ENCODE measurements at places on chromosomes 6 and 20.

- DNase-seq: peak; percentile 15
These were observed 121.9 kb downstream of the MTHFD1L start for GRCh38 chr6:150987371-150987828.

DNA sequence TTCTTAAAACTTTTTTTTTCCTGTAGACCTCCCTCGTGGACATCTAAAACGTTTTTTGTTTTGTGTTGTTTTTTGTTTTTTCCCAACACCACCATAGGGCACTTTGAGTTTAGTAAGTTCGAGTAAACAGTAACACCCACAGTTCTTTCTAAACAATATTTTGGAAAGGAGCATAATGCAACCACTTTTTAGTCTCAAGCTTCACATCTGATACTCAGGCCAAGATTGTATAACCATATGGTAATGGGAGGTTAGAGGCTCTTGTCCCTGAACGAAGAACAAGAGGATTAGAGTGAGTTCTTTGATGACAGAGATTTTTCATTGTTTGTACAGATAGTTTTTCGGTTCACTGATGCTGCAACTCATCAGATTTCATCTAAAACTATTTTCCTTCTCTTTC is 144.6 kb downstream of the MTHFD1L start:
- DNase-seq: no peak

- DNase-seq: no peak
These were observed 56.4 kb downstream of the ADTRP start for GRCh38 chr6:11722220-11722619.

- peak; percentile 17 for DNase-seq
These were observed 17.8 kb downstream of the TMEM30A start for GRCh38 chr6:75266716-75267291.

DNA sequence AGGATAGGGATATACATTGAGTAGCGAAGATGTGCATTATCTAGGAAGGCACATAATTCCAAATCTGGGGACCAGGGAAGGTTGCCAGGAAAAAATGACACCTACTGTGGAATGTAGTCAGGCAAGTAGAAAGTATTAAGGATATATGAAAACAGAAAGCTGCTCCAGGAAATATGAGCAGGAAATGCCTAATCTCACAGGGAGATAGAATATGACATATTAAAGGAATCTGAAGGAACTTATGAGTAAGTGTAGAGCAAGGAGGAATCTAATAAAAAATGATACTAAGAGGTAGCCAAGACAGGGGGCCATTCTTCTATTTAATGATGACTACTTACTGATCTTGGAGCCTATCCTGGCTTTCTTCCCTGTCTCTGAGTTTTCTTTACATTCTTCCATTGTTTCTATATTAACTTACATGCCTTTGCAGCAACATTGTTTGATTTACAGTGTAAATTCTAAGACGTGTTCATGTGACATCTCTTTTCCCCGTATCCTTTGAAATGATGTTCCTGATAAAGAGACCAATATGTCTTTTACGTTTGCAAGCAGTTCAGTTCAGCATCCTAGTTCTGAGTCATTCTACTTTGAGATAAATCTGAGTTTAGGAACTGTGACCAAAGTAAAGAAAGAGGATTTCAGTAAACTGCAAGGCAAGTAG is 58.6 kb downstream of the TINAG start:
- DNase-seq: no peak

- DNase-seq: no peak
These were observed 1.4 kb downstream of the GFOD1 start for GRCh38 chr6:13485923-13486562.

DNA sequence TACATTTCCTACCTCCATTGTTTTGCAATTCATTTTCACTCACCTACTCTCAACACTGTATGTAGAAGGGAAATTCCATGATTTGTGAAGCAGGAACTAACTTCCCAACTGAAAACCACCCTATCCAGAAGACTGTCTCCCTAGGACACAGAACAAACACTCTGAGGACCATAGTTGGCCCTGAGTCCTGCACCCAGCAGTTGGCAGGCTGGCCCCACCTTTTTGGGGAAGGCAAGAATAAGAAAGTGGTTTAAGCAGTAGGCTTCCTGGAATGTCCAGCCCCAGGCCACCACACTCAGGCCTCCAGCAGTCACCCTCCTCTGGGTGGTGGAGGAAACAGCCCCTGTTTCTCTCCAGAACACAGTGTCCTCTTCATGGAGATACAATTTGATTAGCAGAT is 258.8 kb downstream of the ARHGAP18 start:
- no peak for DNase-seq

DNA sequence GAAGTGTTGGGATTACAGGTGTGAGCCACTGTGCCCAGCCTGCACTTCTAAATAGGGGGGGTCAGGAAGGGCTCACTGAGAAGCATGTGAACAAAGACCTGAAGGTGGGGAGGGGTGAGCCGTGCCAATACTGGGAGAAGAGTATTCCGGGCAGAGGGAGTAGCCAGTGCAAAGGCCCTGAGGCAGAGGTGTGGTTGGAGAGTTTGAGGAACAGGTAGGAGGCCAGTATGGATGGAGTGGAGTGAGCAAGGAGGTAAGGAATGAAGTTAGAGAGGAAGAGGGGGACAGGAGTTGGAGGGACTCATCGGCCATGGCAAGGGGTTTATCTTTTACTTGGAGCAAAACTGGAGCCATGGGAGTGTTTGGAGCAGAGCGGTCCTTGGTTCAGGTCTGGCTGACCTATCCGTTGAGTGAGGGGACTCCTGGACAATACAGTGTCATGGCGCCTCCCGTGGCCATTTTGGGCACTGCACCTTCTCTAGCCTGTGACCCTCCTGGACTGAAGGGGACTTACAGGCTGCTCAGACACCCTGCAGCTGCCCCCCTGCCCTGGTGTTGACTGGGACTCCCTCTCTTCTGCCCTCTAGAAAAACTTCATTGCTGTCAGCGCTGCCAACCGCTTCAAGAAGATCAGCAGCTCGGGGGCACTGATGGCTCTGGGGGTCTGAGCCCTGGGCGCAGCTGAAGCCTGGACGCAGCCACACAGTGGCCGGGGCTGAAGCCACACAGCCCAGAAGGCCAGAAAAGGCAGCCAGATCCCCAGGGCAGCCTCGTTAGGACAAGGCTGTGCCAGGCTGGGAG is 12.1 kb downstream of the FOXS1 start:
- DNase-seq: peak; percentile 33

DNA sequence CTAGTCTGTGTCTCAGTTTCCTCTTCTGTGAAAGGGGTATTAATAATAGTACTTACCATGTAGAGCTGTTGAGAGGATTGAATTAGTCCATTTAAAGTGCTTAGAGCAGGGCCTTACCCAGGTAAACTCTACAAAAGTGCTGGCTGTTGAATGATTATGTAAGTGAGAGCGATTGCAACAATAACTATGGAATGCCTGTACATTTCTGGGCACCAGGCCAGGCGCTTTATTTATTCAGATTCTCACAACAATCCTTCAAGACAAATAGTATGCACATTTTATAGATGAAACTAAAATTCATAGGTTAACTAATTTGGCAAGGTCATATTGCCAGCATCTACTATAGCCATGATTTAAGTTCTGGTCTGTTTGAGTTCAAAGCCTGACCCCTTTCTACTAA is 78.3 kb upstream of the MMS22L start:
- DNase-seq: no peak

DNA sequence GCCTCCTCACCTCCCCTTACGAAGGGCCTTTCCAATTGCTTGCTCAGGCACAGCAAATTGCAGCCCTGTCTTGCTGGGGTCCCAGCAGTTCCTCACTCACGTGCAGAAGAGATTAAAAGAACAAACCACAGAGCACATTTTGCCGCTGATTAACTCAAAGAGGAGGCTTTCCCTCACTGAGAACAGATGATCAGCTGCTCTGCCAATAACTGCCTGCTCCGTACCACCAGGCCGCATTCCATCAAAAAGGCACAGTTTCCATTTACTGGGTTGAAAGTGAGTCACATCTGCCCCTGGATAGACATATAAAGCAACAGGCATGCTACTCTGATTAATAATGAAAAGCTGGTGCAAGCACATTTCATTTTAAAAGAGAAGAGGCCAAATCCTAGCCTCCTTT is 446.8 kb downstream of the PTPRT start:
- DNase-seq: no peak

DNA sequence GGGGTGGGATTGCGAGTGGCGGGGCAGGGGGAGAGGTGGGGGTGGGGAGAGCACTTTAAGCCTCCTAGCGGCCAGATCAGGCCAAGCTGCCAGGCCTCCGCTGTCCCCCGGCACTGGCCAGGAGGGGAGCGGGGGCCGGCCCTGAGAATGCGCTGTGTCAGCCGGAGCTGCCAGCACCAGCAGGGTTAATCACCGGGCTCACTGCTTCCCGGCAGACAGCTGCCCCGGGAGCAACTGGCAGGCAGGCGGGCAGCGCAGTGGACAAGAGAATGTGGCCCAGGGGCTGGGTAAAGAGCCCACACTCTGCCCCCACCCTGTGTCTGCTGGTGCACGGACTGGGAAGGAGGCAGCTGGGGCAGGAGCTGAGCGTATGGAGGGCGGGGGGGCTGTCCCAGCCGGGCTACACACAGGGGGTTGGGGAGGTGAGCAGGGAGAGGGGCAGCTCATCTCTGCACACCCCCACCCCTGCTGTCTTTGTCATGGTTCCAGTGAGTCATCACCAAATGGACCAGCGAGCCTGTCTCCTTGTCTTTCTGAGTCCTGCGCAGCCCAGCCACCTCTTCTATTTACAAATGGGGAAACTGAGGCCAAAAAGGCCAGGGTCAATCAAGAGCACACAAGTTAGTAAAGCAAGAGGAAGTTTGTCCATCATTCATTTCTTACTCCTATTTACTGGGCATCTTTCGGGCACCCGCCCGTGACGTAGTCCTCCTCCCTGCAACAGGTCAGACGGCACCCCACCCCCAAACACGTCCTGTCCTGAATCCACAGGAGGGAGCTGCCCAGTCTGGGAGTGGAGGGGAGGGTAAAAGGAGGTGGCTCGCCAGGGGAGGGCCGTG is 2.1 kb upstream of the LAMA5 start:
- DNase-seq: no peak

GRCh38 chr6:52152711-52153160 is 33.4 kb upstream of the IL17A start:
- DNase-seq: no peak

DNA sequence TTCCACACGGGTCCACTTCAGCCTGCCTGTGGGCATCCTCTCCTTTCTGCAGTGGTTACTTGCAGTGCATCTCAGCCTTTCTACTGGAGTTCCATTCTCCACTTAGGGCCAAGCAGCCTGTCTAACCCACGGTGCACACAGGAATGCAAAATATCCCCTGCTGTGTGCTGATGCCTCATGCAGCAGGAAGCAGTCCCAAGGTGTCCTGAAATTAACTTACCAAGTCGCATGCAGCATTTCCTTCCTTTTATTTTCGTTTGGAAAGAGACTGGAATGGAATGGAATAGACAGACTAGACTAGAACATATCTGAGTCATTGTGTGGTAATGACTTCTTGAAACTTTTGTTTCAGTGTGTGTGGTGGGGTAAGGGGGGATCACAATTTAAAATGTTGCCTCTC is 25.9 kb upstream of the FOXQ1 start:
- no peak for DNase-seq

- no peak for DNase-seq
These were observed 165.8 kb upstream of the SUPT3H start for GRCh38 chr6:45543298-45544235.

- DNase-seq: no peak
These were observed 228.6 kb upstream of the ID4 start for GRCh38 chr6:19608546-19608945.

GRCh38 chr6:33894438-33894837 is 90.6 kb upstream of the MLN start:
- DNase-seq: no peak

- DNase-seq: no peak
These were observed 749.7 kb downstream of the MAFB start for GRCh38 chr20:39939241-39939865.

- no peak for DNase-seq
These were observed 13.9 kb downstream of the NR2E1 start for GRCh38 chr6:108179741-108180140.

DNA sequence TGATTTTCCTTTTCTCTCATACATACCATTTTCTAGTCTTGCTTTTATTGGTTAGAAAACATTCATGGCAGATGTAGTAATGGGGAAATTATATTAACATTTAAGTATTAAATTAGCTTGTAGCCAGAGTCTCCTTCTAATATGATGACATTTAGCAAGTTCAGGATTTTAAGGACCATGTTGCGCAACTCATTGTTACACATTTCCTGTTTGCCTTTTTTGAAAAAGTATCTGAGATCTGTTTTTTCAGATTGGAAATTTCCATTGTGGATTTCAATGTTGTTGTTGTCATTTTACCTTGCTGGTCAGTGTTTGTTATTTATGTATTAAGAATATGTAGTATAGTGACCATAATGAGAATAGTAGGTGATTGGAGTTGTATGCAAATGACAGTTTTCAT is 38.7 kb downstream of the CDKAL1 start:
- no peak for DNase-seq

DNA sequence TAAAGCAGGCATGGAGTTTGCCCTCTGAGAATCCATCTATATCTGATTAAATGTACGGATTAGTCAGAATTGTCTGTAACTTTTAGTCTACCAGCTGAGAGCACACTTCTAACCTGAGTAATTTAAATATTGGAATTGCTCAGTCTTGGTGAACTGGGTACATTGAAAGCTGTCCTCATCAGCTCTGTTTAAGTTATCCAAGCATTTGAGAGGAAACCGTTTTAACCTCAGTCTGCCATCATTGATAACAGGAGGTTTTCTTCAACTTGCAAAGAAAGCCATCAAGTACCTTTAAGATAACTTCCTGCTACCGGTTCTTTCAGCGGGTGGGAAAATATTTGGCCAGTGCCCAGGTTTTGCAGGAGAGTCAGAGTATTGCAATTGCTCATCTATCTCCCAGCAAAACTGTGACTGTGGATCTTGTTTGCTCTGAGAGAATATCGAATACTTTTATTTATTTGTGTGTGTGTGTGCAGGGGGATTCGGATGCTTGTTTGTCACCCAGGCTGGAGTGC is 31.1 kb upstream of the F13A1 start:
- DNase-seq: no peak

DNA sequence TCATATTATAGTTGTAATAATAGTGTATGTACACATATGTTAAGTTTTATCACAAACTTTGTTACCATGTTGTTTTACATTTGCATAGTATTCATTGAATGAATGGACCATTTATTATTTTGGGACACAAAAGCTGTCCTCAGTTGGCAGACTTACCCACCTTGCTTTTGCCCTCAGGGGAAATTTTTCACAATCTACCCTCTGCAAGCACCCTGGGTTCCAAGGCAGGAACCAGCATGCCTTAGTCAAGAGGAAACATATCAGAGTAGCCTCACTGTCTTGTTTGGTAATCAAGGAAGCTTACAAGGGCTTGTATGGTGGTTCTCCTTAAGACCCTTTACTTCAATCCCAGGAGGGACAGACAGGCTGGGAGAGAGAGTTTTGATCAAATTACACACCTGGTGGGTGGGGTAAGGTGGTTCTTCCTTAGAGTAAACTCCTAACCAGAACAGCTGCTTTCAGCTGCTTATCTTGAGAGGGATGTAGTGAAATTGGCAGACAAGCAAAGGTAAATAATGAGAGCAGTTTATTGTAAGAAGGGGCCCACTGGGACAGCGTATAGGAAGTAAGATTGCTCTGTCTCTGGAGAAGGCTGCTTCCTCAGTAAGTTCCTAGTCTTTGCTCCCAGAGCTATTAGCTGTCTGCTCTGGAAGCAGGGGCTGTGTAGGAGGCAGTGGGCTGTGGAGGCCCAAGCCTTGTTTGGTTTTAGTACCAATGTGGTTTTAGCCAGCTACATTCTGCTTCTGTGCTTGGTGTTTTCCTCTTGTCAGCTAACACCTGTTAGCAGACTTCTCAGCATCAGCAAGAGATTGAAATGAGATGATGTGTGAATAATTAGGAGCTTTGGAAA is 31.1 kb downstream of the BRPF3 start:
- DNase-seq: no peak
